NCI-H345 (cell line): ENCODE measurements at places on chromosomes 12 and 14.

- no peak for DNase-seq
These were observed 18.0 kb downstream of the MFAP5 start for GRCh38 chr12:8644345-8645248.

DNA sequence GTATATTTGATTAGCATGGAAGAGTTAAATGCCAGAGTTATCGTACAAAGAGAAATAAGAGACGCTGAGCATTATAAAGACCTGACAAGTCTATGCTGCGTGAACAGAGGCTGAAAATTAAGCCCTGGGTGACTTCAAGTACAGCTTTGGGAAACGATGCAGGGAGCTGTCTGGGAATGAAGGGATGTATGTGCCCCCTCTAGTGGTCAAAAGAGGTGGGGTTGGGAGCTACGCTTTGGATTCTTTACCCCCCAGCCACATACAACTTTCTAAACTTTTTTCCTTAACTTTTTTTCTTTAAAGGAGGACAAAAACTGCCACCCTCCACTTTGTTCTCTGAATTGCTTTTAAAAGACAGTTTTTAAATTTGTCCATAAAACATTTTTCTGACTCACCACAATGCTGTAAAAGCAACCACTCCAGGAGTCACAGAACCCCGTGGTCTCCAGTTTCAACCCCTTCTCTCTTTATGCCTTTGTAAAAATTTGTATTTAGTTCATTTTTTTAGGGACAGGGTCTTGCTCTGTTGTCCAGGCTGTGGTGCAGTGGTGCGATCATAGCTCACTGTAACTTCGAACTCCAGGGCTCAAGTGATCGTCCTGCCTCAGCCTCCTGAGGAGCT lies 59.4 kb downstream of the ZNF664 start:
- peak; percentile 47 for DNase-seq

DNA sequence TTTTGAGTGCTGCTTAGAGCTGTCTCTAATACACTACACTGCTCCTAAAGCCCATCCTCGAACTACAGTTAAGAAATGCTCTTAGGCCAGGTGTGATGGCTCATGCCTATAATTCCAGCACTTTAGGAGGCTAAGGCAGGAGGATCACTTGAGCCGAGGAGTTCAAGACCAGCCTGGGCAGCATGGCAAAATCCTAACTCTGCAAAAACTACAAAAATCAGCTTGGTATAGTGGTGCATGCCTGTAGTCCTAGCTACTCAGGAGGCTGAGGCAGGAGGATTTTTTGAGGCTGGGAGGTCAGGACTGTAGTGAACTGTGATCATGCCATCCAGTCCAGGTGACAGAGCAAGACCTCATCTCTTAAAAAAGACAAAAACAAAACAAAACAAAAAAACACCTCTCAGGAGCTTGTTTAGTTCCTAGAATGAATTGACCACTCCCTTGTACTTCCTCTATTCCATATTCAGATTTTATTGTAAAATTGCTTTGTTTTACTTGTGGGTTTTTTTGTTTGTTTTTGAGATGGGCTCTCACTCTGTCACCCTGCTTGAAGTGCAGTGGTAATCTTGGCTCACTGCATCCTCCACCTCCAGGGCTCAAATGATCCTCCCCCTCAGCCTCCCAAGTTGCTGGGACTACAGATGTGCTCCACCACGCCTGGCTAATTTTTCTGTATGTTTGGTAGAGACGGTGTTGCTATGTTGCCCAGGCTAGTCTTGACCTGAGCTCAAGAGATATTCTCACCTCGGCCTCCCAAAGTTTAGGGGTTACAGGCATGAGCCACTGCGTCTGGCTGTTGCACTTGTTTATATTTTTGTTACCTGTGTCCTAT lies 13.6 kb downstream of the MDM2 start:
- no peak for DNase-seq

- no peak for DNase-seq
These were observed 5.2 kb upstream of the TMEM132C start for GRCh38 chr12:128261757-128262156.

DNA sequence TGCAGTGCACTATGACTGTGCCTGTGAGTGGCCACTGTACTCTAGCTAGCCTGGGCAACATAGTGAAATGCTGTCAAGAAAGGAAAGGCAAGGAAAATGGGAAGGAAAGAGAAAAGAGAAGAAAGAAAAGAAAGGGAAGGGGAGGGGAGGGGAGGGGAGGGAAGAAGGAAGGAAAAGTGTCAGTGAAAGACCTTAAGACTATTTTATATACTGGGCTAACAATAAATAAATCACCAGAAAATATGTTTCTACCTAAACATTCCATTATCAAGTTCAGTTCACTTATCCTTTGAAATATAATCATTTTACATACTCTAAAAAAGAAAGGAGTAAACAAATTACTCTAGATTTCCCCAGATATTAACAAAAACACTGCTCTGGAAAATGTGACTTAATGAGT lies 22.1 kb downstream of the COCH start:
- no peak for DNase-seq

DNA sequence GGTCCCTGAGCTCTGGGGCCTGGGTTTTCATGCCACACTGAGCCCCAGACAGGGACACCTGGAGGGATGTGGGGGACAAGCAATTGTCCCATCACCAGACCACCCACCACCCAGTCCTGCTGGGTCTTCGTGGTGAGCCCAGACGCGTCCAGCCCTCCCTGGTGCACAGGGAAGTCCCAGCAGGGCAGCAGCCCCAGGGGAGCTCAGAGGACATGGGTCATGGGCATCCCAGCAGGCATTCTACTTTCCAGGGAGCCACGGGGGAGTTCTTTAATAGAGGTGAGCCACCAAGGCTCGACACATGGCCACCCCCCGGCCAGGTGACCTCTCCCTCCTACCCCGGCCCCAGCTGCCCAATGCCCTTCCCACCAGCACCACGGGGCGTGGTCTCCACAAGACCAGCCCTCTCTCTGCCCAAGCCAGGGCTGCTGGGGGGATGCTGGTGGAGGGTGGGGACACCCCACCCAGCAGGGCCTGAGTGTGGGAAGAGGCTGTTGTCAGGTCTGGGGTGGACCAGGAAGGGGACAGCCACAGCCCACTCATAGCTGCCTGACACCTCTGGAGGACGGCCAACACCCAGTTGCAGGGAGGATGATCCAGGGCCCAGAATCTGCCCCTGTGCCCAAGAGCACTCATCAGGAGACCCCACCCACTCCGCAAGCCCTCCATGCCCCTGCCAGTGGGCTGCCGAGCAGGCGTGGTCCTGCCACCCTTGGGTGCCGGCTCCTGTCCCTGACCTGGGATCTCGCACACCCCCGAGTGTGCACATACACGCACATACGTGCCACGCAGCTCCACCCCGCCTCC lies 14.1 kb downstream of the AKT1 start:
- no peak for DNase-seq

GRCh38 chr14:53668897-53669296 lies 287.7 kb downstream of the BMP4 start:
- no peak for DNase-seq

DNA sequence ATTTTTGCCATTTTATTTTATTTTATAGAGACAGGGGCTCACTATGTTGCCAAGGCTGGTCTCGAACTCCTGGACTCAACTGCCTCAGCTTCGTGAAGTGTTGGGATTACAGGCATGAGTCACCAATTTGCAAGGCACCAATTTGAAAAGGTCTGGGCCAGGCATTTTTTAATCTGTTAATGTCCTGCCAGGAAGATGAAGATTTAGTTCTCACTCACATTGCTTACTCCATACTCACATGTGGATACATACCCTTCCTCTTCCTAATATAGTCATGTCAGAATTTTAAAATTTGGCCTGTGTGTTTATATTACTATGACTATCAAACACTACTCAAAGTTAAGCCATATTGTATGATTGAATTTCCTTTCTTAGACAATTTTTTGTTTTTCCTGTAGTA lies 15.3 kb upstream of the EML1 start:
- no peak for DNase-seq

DNA sequence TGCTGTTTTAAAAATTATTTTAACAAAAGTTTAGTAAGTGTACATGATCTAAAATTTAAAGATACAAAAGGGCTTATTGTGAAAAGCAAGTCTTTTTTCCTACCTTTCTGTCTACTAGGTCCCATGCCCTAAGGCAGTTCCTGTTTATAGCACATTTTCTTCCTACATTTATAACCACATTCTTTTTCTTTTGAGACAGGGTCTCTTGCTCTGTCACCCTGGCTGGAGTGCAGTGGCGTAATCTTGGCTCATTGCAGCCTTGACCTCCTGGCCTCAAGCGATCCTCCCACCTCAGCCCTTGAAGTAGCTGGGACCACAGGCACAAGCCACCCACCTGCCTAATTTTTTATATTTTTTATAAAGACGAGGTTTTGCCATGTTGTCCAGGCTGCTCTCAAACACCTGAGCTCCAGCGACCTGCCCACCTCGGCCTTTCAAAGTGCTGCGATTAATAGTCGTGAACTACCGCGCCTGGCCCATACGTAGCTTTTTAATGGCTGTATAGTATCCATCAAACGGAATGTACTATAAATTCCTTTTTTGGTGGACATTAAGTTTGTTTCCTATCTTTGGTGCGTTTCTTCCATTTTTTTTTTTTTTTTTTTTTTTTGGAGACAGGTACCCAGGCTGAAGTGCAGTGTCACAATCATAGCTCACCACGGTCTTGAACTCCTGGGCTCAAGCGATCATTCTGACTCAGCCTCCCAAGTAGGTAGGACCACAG lies 20.9 kb downstream of the FRS2 start:
- DNase-seq: no peak

- no peak for DNase-seq
These were observed 111.9 kb downstream of the CALM1 start for GRCh38 chr14:90508536-90509254.

- DNase-seq: no peak
These were observed 142.9 kb upstream of the KITLG start for GRCh38 chr12:88723219-88723618.

- no peak for DNase-seq
These were observed 10.7 kb downstream of the ARID4A start for GRCh38 chr14:58309086-58309485.

DNA sequence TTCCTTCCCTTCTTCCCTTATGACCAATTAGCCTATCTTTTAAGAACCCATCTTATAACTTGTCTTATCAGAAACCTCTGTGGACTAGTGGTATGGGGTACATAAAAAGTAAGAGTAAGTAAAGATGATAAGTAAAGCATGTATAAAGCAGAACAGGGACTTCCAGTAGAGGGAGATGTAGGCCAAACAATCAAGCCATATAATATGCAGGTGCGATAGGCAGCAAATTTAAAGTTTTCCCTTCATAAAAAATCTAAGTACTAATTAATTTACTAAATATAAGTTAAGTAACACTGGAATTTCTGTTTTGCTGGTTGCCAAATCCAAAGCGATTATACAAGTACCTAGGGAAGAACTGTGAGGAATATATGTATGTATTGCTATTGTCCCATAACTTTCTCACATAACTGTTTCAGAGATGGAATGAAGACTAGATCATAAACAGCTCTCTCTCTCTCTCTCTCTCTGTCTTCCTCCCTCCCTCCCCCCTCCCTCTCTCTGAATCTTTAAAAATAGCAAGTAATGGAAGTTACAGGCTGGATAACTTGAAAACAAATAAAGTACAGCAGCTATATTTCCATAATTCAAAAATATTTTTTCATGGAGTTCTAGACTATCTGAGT lies 25.7 kb downstream of the METTL25 start:
- DNase-seq: no peak

DNA sequence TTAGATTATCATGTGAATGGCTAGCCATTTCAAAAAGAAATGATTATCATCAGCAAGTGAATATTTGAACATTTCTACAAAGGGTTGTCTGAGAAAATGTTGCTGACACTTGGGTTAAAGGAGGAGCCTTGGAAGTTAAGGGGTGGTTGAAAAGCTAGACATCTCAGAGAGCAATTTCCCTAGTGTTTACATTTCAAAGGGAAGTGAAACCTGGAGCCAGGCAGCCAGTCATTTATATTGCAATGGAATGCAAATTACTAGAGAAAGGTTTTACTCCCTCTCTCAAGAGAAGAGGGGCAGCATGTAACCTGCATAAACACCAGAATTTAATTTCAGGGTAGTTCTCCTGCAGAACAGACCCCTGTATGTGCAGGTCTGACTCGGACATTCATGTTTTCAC lies 279.0 kb downstream of the SLC16A7 start:
- DNase-seq: no peak

DNA sequence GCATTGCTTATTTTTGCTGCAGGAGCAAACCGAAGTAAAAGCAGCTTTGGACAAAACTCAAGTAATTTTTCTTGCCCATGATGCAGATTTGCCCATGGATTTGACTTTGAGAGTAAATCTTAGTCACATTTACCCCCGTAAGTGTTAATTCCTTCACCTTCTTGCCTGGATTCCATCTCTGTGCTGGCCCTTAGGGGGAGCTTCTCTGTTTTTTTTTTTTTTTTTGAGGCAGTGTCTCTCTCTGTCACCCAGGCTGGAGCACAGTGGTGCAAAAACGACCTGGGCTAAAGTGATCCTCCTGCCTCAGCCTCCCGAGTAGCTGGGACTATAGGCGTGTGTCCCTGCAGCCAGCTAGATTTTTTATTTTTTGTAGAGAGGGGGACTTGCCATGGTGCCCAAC lies 210.2 kb downstream of the FUT8 start:
- DNase-seq: no peak
